ENCODE measurements at places on chromosomes 7 and 10.
A peak's percentile ranks its signal among the peaks of the same experiment; 100 is the strongest.

DNA sequence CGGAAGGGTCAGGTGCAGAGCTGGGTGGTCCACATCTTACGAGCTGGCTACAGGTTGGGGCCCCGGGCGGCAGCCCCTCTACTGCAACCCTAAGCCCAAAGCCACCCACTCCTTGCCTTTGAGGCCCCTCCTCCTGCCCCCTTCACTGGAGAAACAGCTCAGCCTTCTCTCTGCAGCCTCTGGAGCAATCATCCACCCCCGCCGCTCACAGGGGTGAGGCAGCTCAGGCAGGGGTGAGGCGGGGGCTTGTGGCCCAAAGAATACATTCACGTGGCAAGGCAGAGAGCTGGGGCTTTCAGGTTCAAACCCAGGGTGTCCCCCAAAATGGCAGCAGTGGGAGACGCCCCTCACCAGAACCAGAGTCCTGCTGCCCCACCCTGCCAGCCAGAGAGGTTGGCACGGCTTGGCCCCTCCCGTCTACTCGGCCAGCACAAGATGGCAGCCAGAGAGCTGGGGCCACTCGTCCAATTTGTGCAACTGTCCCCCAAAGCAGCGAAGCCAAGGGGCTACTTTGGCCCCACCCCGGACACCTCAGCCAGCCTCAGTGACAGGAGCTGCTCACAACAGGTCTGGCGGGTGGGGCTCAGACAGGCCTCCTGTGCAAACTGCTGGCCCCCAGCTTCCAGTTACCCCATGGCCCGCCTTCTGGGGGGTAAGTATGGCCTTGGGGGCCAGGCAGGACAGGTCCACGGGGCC, 7.2 kb downstream of the GNB2 start:
- DNase-seq = no peak

GRCh38 chr7:7972128-7972527, 3.5 kb downstream of the GLCCI1 start:
- peak; percentile 40 for DNase-seq

GRCh38 chr10:132846631-132847415, 60.9 kb upstream of the NKX6-2 start:
- no peak for DNase-seq

- DNase-seq = peak; percentile 22
Measured at GRCh38 chr7:87216701-87217508, 2.6 kb downstream of the TMEM243 start.

GRCh38 chr7:78769481-78770101, 683.9 kb downstream of the MAGI2 start:
- no peak for DNase-seq

DNA sequence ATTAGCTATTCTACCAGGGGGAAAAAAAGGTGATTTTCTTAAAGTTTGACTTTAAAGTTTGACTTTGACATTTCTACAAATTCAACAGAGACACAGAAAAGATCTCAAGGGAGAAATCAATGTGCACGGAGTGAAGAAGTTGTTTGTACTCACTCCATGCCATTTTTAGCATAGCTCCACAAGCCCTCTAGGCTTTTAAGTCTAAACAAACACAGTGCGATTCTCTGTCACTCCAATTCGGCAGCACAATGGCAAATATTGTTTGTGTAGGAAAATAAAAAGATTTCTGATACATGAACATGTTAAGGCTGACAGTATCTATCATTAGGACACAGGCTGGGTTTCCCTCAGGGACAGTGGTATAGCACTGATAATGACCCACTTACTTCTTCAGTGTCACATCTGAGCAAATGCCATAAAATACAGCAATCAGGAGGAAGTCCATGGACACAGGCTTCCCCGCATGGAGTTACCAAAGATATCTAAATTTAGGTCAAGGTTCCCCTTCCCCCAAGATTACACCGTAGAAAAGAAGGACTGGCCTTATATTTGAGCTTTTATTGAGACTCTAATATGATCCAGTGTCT, 28.0 kb downstream of the GSAP start:
- no peak for DNase-seq

GRCh38 chr10:992871-993270, 4.6 kb downstream of the GTPBP4 start:
- DNase-seq = no peak

- no peak for DNase-seq
Measured at GRCh38 chr10:122650331-122650730, 49.3 kb downstream of the C10orf120 start.

DNA sequence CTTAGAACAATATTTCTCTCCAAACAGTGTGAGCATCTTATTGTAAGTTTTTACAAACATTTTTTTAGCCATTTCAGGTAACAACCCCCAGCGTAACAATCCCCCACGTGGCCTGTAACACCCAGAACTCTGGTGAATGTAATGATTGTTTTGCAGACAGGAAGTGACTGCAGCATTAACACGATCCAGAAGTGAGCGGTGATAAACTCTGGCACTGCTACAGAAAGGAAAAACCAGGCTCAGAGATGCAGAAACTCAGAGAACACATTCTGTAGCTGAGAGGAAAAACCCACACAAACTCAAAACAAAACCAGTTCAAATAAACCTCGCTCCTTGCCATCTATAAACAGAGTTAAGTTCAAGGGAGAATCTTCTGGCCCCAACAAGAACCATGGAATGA, 285.7 kb downstream of the FGFR2 start:
- DNase-seq = no peak

DNA sequence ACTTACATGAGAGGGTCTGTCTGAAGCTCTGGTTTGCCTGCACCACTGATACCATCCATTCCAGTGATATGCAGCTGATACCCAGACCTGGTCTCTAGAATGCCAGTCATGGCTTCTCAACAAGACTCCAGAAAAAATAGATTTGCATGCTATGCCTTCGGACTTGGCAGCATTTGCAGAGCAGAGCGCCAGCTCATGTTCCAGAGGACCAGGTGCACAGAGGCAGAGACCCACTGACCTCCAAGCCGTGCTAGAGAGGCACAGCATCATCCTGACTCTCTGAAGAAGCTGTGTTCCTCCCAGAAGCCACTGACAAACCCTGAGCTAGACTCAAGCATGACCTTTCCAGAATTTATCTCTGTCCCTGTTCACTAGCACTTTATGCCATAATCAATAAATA, 6.9 kb upstream of the PRKAG2 start:
- no peak for DNase-seq

GRCh38 chr7:38066391-38066790, 111.7 kb upstream of the STARD3NL start:
- no peak for DNase-seq

GRCh38 chr7:44561962-44562621, 11.6 kb downstream of the DDX56 start:
- no peak for DNase-seq

DNA sequence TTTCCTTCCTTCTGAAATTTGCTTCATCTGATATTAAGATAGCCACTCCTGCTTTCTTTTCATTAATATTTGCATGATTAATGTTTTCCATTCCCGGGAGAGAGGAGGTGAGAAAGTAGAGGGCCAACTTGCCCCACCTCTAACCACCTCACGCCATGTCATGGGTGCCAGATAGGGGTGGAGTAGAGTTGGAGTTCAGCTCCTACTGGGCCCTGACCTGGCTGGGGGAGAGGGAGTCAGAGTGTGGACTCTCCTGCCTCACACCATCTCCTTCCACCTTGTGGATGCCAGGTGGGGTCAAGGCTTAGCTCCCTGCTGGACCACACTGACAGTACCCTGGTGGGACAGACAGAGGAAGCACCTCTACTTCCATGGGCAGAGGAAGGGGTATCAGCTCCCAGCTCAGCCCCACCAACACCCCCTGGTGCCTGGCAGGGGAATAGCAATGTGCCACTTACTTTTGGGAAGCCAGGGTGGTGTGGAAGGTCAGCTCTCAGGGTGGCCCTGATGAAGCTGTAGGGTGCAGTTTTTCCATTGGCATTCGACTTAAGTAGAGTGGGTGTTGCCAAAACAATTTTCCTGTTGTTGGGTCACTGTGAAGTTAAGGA, 28.0 kb downstream of the CHST12 start:
- peak; percentile 51 for DNase-seq

- DNase-seq = no peak
Measured at GRCh38 chr10:113953505-113954272, 90.0 kb upstream of the ADRB1 start.

DNA sequence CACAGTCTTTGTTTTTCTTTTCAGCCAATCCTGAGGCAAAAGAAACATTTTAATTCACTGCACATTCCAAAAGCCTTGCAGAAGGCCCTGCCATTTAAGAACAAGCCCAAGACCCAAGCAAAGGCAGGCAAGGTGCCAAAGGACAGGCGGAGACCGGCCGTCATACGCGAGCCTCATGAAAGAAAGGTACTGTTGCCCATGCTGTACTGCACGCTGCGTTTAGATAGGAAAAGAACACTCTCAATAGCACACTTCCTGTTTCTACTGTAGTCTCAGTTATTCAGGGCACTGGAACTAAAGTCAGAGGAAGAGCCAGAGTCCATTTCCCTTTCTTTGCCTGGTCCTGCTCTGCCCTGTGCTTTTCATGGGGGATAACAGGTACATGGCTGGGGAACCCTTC, 47.6 kb downstream of the BMS1 start:
- no peak for DNase-seq

DNA sequence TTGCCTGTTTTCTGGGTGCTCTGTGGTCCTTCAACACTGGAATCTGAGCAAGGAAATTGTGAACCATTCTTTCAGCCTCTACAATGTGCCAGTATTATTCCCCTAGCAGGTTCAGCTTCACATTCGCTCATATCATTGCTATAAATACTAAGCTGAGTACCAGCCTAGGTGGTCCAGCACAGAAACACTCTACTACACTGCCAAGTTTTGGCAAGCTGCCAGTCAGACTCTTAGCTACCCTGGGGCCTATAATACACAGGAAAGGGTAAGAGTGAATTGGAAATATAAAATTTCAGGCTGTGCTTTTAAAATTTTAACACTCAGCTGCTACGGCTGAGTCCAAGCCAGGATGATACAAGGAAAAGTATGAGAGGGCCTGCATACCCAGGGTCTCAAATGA, 49.9 kb upstream of the PPP1R3A start:
- DNase-seq = no peak

DNA sequence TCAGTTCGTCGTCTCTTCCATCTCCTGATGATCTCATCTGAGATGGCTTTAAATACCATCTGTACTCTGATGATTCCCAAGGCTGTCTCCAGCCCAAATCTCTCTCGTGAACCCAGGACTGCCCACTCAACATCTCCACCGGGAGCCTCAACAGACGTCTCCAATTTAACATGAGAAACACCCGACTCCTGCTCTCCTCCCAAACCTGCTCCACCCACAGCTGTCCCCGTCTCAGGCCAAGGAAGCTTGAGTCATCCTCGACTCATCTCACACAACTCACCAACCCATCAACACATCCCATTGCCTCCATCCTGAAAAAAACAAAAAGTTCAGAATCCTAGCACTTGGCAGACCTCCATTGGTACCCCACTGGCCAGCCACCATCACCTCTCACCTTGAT, 29.7 kb upstream of the CALN1 start:
- DNase-seq = no peak

GRCh38 chr7:149743476-149744255, 29.7 kb downstream of the ZNF467 start:
- no peak for DNase-seq

GRCh38 chr10:102234888-102235597, 6.3 kb downstream of the PITX3 start:
- no peak for DNase-seq

DNA sequence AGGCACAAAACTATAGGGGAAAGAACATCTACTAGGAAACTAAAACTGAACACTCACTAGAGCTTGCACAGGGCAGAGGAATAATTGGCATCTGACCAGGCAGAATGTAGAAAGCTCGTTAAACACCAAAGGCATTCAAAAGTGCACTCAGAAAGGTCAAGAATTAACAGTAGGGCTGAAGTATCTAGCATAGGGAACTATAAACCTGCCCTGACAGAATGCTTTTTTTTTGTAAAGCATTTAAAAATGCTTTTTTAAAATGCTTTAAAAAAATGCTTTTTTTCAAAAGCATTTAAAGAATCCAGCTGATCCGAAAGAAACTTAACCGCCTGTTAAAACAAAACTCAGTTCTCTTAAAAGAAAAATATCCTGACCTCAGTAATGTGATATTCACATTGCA, 74.6 kb upstream of the EGFR start:
- DNase-seq = no peak

DNA sequence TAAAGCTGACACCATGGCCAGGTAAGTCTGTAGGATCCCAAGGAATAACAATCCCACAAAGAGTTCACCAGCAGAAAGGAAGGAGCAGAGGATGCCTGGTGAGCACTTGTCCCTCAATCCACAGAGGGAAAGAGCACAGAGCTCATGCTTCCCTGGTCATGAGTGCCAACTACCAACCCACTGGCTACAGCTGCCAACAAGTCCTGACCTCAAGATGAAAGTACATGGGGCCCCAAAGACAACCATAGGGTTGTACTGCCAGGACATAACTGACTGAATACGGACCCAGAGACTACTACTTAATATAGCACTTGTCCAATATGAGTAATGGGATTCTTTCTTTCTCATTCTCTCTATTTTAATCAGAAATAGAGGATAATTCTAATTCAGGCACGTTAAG, 83.3 kb downstream of the JCAD start:
- no peak for DNase-seq

DNA sequence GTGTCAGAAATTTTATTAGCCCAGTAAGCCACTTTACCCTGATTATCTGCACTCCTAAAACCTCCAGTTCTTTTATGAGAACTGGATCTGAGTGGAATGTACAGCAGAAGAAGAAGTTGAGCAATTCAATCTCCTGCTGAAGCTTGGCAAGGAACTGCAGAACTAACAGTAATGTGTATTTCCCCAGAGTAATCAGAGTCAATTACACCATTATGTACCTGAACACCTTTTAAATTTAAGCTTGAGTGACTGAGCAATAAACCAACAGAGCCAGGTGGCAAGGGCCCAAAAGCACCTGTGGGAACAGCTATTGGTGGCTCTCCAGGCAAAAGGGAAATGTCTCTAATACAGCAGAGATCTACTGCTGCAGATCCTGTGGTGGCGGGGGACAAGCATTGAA, 40.1 kb upstream of the AKR1C2 start:
- DNase-seq = no peak

- no peak for DNase-seq
Measured at GRCh38 chr10:63208986-63209385, 75.9 kb downstream of the NRBF2 start.

DNA sequence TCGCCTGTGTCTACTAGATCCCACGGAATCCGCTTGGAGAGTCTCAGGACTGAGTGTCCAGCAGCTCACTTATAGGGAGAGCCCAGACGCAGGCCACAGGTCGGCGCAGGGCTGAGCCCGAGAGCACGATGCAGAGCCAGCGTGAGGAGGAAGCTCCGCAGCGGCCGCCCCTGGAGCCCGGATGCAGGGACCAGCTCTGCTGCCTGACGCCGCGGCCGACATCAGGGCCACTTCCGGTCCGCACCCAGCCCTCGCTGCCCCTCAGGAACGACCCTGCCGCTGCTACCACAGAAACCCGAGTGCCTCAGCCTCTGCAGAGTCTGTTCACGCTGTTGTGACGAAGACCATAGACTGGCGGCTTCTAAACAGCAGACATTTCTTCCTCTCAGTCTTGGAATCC, 275.8 kb upstream of the PPP2R2D start:
- no peak for DNase-seq

GRCh38 chr10:54800741-54801421, at the start of gene PCDH15:
TSS of gene PCDH15 (minus strand) at chr10:54801231. CDS start at chr10:54664262, 136,969 bp downstream.
- DNase-seq = no peak
